Foreskin keratinocyte (primary cell): ENCODE measurements at places on chromosomes 1 and 21. TPM values are rescaled to one million over a fixed set of nuclear protein-coding genes. Genes with fewer than 3 reads are reported as not detected.

MXRA8 gene
- polyA plus RNA-seq = 0.36 and 0.42 TPM in 2 replicates

SLC44A3 gene
- polyA plus RNA-seq = 2.1 and 2.8 TPM in 2 replicates

IQCC gene
- 3.6 and 4.2 TPM in 2 replicates for polyA plus RNA-seq

MYOC gene
- not detected in 2 replicates for polyA plus RNA-seq

AIRE gene
- polyA plus RNA-seq = not detected in 2 replicates
